HAP-1 (cell line): ENCODE measurements at places on chromosomes 13 and 19.

- DNase-seq: peak; percentile 33
These were observed 615 bp upstream of the PSMC4 start for GRCh38 chr19:39970425-39970674.

GRCh38 chr19:52648336-52649016 is 10.3 kb upstream of the ZNF83 start:
- DNase-seq: no peak

DNA sequence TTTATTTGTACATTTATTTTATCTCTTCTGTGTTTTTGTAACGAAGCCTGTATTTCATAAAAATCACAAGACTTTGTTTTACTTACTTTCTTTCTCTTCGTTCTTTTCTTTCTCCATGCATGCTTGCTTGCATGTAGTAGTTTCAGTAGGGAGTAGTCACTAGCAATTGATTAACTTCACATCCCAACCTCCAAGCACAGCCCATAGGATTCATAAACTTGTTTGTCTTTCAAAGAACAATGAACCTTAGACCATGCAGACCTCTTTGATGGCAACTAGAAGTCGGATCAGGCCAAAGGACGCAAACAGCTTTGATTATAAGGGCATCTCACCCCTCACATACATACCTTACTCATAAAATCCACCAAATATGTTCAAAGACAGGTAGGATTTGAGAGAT is 3.1 kb upstream of the PRR20A start:
- no peak for DNase-seq

- DNase-seq: no peak
These were observed 32.6 kb downstream of the ZNF846 start for GRCh38 chr19:9735986-9736385.

GRCh38 chr19:45973553-45974338 is at the start of gene NOVA2:
NOVA2 (minus strand) TSS chr19:45973865; CDS start chr19:45973351, 514 bp downstream.
- peak; percentile 61 for DNase-seq

GRCh38 chr13:105611424-105611823 is 924.0 kb downstream of the EFNB2 start:
- no peak for DNase-seq

- DNase-seq: peak; percentile 34
These were observed 322.8 kb upstream of the EDNRB start for GRCh38 chr13:78241278-78241919.

- no peak for DNase-seq
These were observed 1.1 kb downstream of the IRS2 start for GRCh38 chr13:109785141-109785891.

DNA sequence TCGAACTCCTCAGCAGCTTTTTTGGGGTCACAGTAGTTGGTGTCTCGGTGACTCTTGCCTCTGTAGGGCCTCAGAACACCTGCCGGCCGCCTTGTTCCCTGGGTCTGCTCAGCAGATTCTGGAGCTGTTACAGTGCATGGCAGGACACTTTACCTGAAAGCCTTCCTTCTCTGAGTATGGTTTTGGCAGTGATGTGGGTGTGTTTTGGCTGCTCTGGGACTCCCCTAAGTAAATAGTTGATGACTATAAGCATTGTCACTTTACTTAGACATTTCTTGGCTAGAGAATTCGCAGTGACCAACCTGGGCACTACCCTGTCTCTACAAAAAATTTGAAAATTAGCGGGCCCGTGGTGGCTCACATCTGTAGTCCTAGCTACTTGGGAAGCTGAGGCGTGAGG is 7.0 kb downstream of the MAU2 start:
- no peak for DNase-seq

- DNase-seq: no peak
These were observed 6.6 kb downstream of the RCBTB2 start for GRCh38 chr13:48526286-48526685.

DNA sequence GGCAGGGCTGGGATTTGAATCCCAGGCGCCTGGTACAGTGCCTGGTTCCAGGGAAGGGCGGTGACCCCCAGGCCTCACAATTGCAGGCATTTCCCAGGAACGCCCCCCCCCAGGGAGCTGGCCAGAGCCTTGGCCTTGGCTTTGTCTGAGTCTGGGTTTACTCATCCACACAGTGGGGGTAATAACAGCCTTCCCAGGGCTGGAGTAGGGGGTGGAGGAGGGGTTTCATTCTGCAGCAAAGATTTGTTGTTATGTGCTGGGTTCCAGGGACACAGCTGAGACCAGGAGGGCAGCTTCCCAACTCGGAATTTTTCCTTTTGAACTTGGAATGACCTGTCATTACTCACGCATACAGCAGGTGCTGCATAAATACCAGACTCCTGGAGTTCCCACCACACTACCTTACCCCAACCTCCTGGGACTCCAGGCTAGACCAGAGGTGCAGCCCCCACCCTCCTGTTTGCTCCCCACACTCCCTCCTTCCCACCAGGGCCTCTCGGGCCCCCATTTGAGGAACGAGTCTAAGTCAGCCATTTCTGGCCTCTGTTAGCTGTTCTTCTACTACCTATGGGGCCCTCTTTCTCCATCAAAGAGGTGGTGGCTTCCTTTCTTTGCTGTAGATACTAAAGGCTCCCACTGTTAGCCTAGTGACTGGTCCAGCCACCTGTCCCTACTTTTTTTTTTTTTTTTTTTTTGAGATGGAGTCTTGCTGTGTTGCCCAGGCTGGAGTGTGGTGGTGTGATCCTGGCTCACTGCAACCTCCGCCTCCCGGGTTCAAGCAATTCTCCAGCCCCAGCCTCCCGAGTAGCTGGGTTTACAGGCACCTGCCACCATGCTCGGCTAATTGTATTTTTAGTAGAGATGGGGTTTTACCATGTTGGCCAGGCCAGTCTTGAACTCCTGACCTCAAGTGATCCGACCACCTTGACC is 1.6 kb upstream of the ADAMTS10 start:
- DNase-seq: no peak

DNA sequence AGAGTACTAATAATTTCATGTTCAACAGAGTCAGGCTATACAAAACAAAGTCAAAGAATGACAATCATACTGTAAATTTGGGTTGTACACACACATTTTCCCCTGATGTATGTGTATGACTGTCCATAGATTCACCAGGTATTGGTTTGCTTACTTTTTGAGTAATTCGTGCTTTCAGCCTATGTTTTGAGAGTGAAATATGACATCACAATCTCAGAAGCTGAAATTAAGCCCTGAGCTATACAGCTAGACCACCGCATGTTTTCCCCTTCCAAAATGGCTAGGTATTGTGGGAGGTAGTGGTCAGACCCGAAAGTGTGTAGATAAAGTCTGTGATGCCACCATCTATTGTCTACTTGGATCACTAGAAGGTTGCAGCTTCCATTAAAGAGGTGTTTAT is 102.8 kb downstream of the KATNAL1 start:
- no peak for DNase-seq

- no peak for DNase-seq
These were observed 278.6 kb upstream of the EDNRB start for GRCh38 chr13:78197231-78197630.

GRCh38 chr19:48213959-48214358 is 41.8 kb downstream of the CARD8 start:
- DNase-seq: no peak

DNA sequence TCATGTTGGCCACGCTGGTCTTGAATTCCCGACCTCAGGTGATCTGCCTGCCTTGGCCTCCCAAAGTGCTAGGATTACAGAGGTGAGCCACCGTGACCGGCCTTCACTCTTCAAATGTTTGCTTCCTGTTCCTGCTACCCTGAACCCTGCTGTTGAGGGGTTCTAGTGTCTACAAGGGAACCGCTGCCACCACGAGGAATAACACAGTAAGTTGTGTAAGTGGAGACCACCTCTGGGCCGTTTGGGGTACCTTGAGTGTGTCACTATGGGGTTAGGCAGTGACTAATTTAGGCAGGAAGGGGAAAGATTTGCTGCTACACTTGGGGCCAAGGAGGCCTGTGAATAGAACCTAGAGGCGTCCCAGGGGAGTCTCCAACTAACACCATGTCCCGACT is 2.2 kb upstream of the MYADM start:
- DNase-seq: no peak

- DNase-seq: no peak
These were observed 26.0 kb downstream of the MED4 start for GRCh38 chr13:48068952-48069351.

DNA sequence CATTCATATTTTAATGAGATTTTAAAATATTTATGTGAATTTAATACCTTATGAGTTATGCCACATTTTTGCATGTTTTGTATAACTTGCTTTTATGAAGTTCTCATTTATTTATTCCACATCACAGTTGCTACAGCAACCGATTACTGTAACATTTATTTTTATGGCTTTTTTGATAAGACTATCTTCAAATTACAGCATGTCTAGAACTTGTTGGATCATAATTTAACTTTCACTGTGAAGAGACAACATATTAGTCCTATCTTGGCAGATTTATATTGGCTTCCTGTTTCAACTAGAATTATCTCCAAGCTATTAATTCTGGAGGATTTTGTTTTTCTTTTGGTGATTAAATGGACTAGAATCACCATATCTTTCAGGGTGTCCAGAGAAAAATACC is 793.7 kb upstream of the SLITRK5 start:
- DNase-seq: no peak

DNA sequence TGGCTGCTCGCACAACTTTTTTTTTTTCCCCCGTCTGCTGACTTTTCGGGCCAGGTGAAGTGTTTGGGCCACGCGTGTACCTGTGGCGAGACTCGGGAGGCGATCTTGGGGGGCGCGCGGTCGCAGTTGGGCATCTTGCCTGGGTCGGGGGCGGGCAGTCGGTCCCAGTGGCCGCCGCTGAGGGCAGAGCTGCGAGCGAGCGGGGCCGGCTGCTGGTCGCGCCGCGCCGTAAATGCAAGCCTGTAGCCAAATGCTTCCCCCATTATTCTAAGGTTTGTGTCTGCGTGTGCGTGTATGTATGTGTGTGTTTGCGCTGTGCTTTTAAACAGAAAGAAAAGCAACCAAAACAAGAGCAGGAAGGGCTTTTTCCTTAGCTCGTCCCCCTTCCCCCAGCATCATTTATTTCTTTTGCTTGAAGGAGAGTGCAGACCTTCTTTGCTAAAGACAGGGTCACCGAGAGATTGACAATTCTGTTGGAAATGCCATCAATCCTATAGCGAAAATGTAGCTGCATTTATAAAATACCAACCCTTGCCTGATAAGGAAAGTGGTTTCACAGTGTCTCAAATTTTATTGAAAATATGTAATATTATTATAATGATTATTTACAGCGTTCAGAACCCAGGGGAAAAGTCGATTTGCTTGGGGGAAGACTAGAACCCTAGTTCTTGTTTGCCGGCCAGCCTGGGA is 143.2 kb upstream of the ZNF536 start:
- peak; percentile 27 for DNase-seq

DNA sequence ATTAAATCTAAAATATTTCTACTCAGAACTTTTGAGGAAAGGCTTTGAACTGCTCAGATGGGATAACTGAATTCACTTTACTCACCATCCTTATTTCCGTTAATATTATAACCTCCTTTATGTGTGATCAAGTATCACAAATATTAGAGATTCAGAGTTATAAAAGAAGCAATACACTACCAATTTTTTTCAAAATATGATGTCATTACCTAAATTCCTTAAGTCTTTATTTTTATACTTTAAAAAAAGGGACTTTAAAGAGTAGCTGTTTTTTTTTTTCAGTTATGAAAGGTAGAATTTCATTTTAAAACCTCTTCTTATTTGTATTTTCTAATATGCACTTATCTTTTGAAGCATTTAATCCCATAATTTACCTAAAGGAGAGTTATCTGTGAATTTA is 239.5 kb downstream of the DIAPH3 start:
- no peak for DNase-seq

GRCh38 chr19:10961073-10961860 is 437 bp downstream of the SMARCA4 start:
- DNase-seq: no peak

DNA sequence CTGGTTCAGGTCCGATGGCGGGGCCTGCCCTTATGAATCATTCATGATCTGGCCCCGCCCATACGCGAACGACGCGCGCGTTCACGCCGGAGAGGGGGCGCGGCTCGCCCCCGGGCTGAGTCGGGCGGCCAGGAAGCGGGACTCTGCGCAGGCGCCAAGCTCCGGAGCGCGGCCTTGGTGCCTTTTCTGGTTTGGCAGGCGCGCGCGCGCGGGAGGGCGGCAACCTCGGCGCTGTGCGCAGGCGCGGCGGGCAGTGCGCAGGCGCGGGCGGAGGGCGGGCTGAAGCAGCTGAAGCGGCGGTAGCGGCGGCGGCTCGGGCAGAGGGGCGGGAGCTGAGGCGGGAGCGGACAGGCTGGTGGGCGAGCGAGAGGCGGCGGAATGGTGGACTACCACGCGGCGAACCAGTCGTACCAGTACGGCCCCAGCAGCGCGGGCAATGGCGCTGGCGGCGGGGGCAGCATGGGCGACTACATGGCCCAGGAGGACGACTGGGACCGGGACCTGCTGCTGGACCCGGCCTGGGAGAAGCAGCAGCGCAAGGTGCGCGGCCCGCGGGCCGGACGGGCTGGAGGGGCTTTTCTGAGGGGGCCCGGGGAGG is at the start of gene ACTN4:
Gene ACTN4 (plus strand): TSS at position 282 of the 598 bp plus-strand sequence. CDS start 97 bp downstream, at position 379.
- peak; percentile 99 for DNase-seq

- no peak for DNase-seq
These were observed 697.8 kb downstream of the DACH1 start for GRCh38 chr13:71169180-71169579.

- DNase-seq: no peak
These were observed 41.4 kb downstream of the COL4A2 start for GRCh38 chr13:110348309-110349105.

- DNase-seq: no peak
These were observed 73.7 kb downstream of the COG6 start for GRCh38 chr13:39729156-39729555.

DNA sequence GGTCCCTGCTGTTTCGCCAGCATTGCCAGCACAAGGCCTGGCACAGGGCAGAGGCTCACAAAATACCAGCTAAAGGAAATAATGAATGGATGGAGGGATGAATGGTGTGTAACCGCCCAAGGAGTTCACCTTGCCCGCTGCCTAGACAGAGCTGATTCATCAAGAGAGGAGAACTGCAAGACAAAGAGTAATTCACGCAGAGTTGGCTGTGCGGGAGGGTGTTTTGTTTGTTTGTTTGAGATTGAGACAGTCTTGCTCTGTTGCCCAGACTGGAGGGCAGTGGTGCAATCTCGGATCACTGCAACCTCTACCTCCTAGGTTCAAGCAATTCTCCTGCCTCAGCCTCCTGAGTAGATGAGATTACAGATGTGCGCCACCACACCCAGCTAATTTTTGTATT is 3.0 kb downstream of the OPA3 start:
- DNase-seq: no peak
